GM18507 (cell line): ENCODE measurements at places on chromosomes 13 and 19.
A peak's percentile ranks its signal among the peaks of the same experiment; 100 is the strongest.

GRCh38 chr19:10516671-10517286 is 468 bp downstream of the S1PR5 start:
- DNase-seq: no peak

- DNase-seq: peak; percentile 76
Measured at GRCh38 chr19:36605101-36605876, at the start of gene ZNF382. TSS of gene ZNF382 (plus strand) at chr19:36605313. CDS start at chr19:36609915, 4,602 bp downstream.

GRCh38 chr13:99258210-99258860 is at the start of gene GPR18:
TSS of gene GPR18 (minus strand) at chr13:99258379. CDS start at chr13:99255872, 2,507 bp downstream.
- no peak for DNase-seq

DNA sequence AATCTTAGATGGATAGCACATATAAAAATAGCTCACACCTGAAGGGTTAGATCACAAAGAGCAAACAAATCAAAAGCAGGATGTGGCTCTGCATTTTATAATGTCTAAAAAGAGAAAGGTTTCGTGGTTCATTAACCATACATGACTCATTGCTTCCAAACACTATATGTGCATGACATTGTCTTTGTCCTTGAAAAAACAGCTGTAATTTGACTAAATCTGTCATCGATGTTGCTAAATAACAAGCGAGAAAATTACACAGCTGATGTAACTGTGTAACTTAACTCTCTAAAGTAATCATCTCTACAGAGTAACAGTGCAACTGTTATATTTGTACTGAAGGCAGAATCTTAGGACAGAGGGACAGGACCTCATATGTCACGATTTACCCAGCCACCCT is 383.1 kb upstream of the GPC6 start:
- DNase-seq: no peak

DNA sequence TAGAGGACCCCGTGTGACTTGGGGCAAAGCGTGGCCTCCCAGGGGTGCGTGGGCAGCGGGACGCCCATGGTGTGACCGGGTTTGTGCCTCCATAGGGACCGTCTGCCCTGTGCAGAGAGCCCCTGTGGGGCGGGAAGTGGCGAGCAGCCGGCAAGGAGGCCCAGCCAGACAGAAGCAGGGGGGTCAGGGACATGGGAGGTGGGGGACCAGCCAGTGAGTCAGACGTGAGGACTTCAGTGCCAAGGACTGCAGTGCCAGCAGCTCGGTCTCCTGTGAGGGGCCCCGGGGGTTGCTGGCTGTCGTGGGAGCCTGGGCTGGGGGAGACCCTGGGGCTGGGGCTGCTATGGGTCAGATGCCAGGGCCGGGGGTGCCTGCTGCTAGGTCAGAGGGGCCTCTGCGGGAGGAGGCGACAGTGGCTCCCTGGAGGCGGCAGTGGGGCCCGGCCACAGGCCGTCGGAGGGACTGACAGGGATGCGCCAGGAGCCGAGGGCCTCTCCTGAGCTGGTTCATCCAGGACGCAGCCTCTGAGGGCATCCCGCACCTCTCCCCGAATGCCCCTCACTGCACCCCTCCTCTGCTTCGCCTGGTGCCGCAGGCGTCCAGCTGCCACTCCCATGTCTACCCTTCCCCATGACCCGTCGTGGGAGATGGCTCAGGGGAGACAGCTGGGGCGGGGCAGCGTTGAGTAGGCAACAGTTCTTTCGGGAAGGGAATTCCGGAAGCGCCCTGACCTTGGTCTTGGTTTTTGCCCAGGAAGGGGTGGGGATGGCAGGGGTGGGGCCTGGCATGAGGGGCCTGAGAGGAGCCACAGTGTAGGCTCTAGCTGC is 80.0 kb downstream of the KDM4B start:
- DNase-seq: no peak

- DNase-seq: no peak
Measured at GRCh38 chr13:90533866-90534265, 813.6 kb upstream of the MIR17HG start.

- peak; percentile 68 for DNase-seq
Measured at GRCh38 chr19:55353803-55354697, 469 bp downstream of the COX6B2 start.

GRCh38 chr19:1064661-1065605 is 2.0 kb upstream of the ARHGAP45 start:
- peak; percentile 52 for DNase-seq

DNA sequence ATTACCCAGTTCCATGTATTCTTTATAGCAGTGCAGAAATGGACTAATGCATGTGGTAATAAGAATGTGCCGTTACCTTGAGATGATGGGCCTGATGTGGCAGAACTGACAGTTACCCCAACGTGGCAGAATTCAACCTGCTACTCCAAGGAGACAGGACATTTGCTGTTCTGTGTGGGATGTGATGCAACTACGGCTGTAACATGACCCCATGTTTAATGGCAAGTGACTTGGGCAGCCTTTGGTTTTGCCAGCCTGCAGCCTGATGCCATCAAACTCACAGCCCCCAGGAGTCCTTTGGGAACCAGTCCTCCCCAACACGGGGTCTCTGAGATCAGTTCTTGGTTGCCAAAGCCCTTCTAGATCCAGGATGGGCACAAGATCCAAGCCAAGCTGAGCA is 107.3 kb downstream of the ZNF557 start:
- no peak for DNase-seq

DNA sequence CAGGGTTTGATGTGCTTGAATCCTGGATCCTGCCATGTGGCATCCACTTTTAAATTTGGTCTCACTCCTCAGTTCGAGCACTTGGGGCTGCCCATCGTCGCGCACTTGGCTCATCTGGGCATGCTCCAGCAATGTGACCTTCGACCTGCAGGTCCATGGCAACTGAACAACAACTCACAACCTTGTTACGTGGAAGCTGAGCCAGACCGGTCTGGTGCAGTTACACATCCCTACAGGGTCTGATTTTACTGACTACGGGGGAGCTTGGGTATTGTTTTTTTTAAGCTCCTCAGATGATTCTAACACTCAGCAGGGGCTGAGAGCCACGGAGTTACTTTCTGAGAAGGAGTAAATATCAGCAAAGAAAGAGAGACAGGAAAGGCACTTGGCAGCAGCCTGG is 769.6 kb downstream of the UQCRFS1 start:
- no peak for DNase-seq

DNA sequence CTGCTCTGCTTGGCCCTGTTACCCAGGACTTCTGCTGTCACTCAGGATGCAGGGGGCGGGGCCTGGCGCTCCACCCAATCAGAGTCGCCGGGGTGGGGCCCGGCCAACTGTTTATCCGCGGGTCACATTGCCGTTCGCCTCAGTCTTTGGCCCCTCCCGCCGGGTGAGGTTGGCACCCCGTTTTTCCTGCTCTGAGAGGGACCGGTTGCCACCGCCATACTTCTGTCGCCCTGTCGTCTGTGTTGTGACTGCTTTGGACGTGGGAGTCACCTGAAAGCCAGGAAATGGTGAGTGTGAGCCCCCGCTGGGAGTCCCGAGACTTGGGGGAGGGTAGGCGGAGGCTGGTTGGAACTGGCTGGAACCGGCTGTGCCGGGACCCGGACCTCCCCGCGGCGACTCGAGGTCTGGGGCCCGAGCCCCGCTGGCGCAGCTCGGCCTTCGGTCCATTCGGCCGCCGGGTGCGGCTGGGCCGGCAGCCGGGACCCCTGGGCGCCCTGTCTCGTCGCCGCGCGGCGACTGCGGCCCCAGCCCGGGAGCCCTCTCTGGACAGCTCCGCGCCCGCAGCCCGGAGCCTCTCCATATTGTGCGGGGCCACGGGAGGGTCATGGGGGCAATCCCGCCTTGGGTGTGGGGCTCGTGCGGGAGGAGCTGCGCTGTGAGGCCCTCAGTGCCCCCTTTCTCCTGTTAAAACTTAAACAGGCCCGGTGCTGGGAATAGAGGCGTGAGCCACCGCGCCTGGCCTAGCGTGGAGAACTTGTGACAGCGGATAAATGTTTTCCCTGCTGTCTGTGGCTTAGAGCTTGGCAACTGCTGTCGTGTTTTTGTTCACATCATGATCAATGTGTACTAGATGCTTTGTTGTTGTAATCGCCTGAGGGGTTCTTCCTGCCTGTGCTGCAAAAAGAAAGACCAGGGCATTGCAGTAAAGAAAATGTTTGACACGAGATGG is at the start of gene ZNF844:
ZNF844 (plus strand) TSS at position 142 of the 949 bp plus-strand sequence; CDS start at position 285, 143 bp downstream.
- peak; percentile 67 for DNase-seq
